ENCODE measurements at places on chromosomes 1 and 21.

DNA sequence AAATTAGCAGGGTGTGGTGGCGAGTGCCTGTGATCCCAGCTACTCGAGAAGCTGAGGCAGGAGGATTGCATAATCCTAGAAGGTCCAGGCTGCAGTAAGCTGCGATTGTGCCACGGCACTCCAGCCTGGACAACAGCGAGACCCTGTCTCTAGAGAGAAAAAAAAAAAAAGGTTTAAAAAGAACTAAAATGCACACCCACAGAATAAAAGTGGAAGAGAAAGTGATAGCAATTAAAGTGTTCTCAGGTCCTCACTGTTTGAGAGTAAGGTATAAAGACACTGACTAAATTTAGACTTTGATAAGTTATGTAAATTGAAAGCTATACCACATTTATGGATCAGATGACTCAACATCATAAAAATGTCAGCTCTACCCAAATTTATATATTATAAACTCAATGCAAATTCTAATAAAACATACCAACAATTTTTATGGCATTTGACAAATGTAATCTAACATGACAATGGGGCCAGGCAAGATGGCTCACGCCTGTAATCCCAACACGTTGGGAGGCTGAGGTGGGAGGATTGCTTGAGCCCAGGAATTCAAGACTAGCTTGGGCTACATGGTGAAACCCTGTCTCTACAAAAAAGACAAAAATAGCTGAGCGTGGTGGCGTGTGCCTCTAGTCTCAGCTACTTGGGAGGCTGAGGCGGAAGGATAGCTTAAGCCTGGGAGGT lies 11.8 kb downstream of the ZBTB17 start:
- DNase-seq = no peak

- no peak for DNase-seq
Measured at GRCh38 chr1:208028526-208028925, 117.6 kb upstream of the CD34 start.

GRCh38 chr21:43874085-43874805 lies 9.2 kb downstream of the AGPAT3 start:
- DNase-seq = no peak

- no peak for DNase-seq
Measured at GRCh38 chr1:47409311-47410067, 6.6 kb upstream of the FOXE3 start.

- DNase-seq = no peak
Measured at GRCh38 chr1:15626269-15626950, 9.2 kb downstream of the DDI2 start.

DNA sequence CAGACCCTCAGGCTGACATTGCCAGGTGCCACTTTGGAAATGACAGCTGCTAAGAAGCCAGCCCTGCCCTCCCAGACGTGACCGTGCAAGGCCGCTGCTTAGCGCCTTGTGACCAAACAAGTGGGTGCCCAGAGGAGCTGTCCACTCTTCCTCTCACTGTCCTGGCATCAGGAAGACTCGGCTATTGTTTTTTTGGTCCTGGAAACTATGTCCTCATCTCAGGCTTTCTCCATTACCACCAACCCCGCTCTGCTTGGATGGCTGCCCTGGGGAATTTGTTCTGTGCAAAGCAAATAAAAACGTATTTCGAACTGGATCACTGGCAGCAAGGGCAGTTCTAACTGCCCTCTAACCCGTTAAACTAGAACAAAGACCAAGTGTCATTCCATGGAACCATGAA lies 13.7 kb upstream of the TENT5C start:
- DNase-seq = no peak

- no peak for DNase-seq
Measured at GRCh38 chr1:81115422-81115821, 685.3 kb upstream of the ADGRL2 start.

- no peak for DNase-seq
Measured at GRCh38 chr1:147246044-147246690, 3.7 kb downstream of the CHD1L start.

DNA sequence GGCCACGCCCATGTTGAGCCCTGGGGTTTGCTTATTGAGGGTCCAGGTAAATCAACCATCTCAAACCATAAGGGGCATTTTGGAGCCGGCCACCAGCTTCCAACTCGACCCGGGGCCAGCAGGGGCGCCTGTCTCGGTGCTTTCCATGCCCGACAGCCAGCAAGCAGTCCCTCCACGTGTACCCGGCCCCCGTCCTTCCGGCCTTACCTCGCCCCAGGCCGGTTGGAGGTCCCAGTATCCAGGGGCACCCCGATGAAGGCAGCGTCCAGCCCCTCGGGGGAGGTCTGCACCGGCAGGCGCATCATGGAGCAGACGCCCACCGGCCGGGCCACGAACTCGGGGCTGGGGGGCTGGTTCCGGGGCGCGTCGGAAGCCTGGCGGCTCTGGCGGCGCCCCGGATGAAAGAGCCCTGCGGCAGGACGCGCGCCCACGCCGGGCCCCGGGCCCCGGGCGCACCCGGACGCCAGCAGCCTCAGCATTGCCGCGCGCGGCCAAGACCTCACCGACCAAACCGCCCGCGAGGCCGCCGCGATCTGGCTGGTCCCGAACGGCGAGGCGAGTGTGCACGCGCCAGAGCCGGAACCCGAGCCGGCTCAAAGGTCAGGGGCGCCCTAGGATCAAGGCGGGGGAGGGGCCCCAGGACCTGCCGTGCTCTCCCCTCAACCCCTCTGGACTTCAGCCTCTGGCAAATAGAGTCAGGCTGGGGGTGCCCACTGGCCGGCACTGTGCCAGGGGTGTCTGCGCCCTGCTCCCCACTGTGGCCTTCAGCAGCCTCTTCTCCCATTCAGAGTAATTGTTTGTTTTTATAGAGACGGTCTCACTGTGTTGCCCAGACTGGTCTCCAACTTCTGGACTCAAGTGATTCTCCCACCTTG lies at the start of gene AGMAT:
Gene AGMAT, minus strand, starts transcription at position 563 of the 875 bp plus-strand sequence. Its CDS starts 84 bp downstream, at position 479.
- DNase-seq = no peak

- no peak for DNase-seq
Measured at GRCh38 chr21:14607262-14607661, 61.1 kb upstream of the SAMSN1 start.

DNA sequence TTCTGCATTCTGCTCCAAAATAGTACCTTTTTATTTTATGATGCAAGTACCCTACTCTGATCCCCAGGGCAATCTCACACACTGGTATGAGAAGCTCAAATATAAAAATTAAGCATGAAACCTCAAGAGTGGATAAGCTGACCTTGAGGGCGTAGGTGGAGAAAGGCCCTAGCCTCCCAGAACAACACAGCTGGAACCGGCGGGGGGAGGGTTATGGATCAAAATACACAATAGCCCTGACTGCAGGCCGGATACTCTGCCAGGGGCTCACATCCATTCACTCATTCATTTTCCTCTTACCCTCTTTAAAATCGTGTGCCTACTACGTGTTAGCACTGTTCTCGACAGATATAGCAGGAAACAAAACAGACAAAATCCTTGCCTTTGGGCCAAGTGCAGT lies 32.8 kb upstream of the ECE1 start:
- DNase-seq = no peak

GRCh38 chr1:15251857-15252835 lies 5.1 kb downstream of the FHAD1 start:
- DNase-seq = no peak

- DNase-seq = no peak
Measured at GRCh38 chr1:10122926-10123325, 87.4 kb upstream of the KIF1B start.

GRCh38 chr1:235006816-235007215 lies 121.8 kb downstream of the TOMM20 start:
- DNase-seq = no peak

- no peak for DNase-seq
Measured at GRCh38 chr1:114328361-114328904, 174.8 kb upstream of the SYT6 start.

DNA sequence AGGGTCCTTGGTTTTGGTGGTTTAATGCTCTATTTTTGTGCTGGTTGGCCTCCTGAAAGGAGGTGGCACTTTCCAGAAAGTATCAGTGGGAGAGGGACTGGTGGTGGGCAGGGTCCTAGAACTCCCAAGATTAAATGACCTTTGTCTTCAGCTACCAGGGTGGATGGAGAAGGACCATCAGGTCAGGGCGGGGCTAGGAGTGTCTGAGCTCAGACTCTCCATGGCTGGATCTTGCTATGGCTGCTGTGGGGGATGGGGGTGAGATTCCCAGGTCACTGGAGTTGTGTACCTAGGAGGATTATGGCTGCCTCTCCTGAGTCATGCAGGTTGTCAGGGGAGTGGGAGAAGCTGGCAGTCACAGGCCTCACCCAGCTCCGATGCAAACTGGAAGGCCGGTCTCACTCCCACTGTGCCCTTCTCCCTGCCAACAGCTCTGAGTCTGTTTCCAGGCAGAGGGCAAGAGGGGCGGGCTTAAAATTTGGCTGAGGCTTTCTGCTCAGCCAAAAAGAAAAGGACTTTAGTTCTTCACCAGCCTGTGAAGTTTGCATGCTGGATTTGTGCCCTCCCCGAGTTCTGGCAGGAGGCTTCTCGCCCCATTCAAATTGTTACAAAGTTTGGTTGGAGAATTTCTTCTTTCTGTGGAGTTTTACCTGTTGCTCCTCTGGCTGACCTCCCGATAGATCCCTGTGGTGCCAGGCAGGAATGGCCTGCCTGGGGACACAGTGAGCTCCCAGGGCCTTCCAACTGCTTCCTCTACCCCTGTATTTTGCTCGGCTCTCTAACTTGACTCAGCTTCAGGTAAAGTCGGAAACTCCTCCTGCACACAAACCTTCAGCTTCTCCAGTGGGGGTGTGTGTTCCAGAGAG lies 13.1 kb upstream of the KYAT3 start:
- peak; percentile 49 for DNase-seq

DNA sequence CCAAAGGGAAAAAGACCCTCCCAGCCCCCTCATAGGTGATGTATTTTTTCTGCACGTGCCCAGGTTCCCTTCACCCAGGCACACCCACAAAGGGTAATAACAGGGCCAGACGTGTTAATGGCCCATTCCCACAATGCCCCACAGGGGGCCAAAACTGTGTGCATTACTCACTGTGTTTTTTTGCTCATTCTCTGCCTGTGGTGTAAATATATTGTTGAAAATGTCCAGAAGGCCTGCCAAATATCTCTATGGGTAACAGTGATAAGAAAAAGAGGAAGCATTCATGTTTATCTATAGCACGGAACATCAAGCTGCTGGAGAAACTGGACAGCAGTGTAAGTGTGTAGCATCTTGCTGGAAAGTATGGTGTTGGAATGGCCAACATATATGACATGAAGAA lies 21.9 kb downstream of the RHEX start:
- no peak for DNase-seq

- no peak for DNase-seq
Measured at GRCh38 chr21:25949701-25950100, 214.9 kb downstream of the GABPA start.

GRCh38 chr1:203280061-203280460 lies 25.3 kb upstream of the BTG2 start:
- no peak for DNase-seq

DNA sequence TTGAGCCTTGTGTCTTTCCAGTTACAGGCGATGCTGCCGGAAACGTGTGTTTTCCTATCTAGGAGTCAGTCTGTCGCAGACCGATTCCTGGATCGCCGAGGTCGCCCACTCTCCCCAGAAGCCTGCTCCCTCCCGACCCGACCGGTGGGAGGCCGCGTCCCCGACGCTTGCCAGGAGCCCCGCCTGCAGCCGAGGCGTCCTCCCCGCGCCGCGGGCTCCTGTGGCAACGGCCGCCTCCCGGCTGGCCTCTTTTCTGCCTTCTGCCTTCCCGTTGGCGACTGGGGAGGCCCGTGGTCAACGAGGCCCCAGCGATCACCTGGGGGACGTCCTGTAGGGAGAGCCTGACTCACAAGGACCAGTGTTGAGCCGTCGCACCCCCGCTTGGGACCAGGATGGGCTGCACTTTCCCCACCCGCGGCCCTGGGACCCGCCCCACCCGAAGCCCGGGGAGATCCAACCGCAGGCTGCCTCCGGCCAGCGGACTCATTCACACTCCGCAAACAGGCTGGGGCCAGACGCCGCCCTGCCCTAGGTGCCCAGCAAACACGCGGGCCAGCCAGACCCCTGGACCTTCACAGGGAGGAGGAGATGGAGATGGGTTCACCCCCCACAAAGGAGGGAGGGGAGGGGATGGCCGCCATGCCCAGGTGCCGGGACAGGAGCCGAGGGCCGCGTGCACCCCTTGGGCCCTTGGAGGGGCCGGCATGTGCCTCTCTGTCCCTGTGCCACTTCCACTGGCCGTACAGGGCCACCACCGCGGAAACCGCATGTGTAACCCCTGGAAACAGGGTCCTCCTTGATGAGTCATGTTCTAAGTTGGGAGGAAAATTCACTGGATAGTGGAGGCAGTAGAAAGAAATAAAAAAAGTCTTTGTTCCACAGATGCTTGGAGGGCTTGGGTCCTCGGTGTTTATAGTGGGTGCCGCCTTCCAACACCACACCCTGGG lies 7.2 kb upstream of the COL6A1 start:
- DNase-seq = no peak

DNA sequence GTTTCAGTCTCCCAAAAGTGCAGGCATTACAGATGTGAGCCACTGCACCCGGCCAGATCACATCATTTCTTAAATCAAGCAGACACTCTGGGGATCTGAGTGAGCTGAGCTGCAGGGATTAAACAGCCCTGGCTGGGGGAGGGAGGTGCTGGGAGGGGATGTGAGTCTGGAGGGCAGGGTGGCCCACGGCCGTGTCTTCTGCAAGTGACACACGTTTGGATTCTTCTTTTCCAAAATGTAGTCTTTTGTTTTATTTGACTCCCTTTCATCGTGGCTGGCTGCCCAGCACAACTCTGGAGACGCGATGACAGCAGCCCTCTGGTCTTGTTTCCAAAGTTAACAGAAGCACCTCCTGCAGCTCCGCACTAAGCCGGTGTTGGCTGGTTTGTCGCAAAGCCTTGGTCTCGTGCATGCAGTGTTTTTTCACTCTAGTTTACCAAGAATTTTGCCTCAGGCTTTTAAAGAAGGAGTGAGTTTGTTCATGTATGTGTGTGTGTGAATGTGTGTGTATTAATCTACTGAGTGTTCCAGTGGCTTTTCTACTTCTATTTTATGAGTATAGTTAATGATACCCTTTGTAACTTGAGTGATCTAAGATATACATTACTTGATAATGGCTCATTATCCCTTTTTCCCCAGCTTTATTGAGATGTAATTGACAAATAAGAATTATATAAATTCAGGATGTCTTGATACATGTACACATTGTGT lies 2.8 kb upstream of the KRTAP10-5 start:
- DNase-seq = no peak

DNA sequence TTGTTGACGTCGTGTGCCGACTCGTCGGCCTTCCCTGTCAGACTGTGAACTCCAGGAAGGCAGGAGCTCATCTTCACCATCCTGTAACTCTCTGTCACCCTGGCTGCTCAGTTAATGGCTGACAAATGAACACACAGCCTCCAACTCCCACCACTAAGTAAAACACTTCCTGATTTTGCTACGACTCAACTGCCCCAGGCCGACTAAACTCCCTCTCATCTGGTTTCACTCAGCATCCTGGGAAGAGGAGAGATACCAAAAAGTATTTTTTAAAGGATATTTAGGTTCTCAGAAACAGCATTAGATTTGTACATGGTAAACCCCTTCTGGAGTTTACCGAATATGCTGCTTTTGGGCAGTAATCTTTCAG lies 18.2 kb upstream of the LHX4 start:
- DNase-seq = no peak

- DNase-seq = no peak
Measured at GRCh38 chr1:1092894-1093609, 18.9 kb upstream of the RNF223 start.
